ENCODE measurements at places on chromosomes 3 and 15.

DNA sequence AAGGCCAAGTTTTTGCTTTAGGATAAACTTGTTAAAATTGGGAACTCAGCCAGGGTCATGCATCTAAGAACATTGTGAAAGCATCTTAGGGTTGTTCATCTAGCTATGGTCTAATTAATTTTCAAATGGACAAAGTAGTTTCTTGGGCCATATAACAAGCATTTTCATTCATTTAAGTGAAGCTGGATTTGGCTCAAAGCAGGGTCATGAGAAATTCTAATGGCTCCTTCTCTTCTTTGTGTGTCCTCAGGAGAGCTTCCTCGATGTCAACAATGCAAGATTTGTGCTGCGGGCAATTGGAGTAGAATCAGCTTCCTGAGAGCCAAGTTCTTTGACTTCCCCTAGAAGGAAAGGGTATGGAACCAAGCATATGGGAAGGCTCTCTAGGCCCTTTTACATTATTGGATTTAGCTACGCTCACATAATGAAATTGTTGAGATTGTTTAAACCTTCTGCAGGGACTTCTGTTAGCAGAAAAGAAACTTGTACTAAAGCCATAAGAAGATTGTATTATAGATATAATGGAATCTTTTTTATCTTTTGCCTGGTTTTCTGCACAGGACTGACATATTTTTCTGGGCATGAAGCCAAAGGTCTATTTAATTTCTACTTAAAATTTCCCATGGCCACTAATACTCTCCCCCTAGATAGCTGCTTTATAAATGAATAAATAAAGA is 1.8 kb upstream of the SAMMSON start:
- no peak for DNase-seq

- no peak for DNase-seq
These were observed 33.6 kb upstream of the PLSCR5 start for GRCh38 chr3:146638718-146639117.

DNA sequence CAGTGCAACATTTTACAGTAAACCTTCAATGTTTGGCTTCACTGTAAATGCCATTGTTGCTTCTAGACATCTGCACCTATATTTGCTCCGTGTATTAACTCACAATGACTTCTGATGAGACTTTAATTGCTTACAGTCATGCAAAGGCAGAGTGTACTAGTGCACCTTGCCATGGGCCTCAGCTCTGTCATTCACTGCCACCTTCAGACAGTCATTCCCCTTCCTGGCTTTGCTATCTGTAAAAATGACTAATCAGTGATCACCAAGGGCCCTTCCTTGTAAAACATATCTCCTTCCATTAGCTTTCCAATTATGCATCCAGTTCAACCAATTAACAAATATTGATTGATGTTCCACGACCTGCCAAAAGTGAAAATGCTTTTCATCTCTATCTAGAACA is 120.3 kb downstream of the ARRDC4 start:
- no peak for DNase-seq

GRCh38 chr3:144375088-144375487 is 403.5 kb downstream of the DIPK2A start:
- no peak for DNase-seq

GRCh38 chr3:112437146-112438022 is 61.9 kb downstream of the BTLA start:
- no peak for DNase-seq

DNA sequence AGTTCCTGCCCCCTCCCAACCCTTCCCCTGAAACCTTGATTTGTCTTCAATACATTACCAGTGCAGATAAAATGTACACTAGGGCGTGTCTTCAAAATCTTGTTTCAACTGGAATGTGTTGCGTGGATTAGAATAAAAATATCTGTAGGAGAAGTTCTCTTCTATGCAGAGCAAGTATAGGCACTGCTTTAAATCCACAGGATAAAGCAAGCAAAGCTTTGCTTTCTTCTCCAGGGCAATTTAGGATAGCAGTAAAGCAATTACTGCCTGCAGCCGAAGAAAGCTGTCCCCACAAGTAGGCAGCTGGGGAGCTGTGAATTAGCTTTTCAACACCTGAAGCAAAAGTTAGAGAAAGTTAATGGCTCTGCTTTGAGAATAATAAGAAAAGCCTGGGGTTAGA is 329.7 kb upstream of the KCNMB2 start:
- no peak for DNase-seq

- DNase-seq, result no peak
These were observed 14.3 kb upstream of the DENND4A start for GRCh38 chr15:65806397-65806796.

DNA sequence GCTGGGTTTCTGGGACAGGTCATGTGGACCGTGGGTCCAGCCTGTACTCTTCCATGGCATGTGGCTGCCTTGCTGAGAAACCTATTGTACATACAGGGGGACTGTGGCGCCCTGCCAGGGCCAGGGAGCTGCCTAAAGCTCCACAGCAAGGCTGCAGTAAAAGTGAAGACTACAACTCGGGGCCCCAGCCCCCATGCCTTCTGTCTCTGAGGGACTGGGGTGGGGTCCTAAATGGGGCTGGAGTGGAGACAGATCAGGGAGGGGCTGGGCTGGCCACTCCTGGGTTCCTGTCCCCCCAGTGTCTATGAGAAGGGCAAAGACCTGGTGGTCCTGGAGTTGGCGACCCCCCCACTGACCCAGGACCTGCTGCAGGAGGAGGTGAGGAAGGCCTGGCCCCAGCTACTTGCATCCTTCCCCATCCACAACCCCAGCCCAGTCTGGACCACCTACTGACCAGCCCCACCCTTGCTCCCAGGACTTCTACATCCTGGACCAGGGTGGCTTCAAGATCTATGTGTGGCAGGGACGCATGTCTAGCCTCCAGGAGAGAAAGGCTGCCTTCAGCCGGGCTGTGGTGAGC is 7.3 kb downstream of the VILL start:
- no peak for DNase-seq

DNA sequence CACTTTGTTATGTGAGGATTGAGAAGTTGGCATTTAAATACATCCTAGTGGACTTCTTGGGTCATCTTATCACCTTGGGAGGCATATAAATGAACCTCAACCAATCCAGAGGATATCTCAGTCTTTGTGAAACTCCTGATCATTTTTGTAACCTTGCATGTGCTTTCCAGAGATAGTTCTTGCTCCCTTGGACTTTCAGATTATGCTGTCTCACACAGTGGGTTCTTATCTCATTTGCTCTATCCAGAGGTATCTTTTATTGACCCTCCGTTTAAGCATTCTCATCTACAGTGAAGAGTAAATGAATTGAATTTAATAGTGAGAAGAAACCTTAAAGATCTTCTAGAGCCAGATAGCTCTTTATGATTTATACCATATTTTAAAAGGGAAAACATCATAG is 10.4 kb downstream of the ARMC8 start:
- DNase-seq, result no peak

DNA sequence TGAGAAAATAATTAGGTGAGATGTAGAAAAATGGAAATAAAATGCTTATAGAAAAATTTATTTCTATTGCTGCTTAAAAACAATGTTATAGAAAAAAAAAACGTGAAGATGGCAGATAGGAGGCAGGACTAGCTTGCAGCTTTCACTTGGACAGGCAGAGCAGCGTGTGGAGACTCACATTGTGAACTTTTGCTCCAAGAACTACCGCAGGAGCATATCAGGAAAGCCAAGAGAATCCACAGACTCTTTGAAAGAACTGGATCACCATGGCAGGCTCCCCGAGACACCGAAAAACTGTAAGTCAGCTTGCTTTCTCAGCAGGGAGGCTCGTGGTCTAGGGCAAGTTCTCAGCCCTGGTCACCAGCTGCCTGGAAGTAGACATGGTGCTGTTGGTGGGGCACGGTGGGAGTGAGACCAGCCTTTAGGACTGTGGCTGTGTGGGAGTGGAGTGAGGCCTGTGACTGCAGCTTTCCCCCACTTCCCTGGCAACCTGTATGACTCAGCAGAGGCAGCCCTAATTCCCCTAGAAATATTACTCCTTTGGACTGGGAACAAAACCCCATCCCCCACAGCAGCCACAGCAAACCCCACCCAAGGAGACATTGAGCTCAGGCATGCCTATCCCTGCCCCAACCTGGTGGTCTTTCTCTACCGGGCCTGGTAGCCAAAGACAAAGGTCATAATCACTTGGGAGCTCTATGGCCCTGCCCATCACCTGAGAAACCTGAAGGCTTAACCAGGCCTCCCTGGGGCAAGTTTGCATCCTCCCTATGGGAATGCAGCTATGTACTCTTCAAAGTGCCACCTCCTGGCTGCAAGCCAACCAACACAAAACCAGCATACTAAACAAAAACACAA is 22.8 kb downstream of the STRIT1 start:
- no peak for DNase-seq

- DNase-seq, result no peak
These were observed 577.7 kb upstream of the ADAMTS9 start for GRCh38 chr3:65265511-65265910.

DNA sequence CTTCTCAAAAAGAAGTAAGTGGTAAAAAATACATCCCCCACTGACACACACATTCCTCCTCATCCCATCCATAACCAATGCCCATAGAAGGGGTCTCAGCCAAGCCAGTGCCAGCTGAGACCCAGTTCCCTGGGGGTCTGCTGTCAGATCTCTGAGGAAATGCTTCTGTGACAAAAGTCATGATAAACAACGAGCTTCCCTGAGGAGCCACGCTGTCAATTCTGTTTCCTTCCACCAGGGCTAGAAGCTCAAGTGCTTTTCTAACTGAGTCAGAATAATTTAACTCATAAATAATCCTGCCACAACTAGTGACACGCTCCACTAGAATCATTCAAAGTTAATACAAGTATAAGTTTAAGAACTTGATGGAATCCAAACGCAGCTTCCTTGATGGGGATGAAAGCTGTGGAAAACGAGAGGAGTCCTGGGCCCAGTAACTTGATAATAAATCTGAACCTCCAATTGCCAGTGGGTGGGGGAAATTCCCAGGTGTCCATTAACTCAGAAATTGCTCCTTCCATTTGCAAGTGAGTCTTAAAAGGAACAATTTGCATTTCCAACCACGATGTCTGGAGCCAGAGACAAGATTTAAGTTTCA is 348.7 kb upstream of the LMCD1 start:
- no peak for DNase-seq

- no peak for DNase-seq
These were observed 71.1 kb upstream of the BLM start for GRCh38 chr15:90645873-90646575.

GRCh38 chr15:63296195-63296594 is 18.8 kb downstream of the APH1B start:
- no peak for DNase-seq

Measured in GM12891 (cell line).